ENCODE measurements at places on chromosomes 2 and 18.

GRCh38 chr2:127043367-127044164, 63.4 kb downstream of the BIN1 start:
- DNase-seq, result no peak

DNA sequence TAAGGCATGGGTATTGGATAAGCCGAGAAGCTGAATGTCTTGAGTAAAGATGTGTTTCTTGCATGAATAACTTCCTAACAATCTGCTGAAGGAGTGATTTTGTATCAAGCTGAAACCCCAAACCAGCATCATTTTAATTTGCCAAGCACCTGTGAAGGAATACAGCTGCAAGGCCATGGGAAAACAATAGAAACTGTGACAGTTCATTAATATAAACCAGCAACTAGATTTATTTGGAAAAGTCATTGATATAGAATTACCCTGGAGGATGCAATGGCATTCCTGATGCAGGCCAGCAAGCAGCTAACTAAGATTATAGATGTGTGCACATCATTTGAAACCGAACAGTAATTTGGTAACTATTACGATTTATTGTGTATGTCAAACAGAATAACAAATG, 155.7 kb upstream of the TCF4 start:
- DNase-seq, result no peak

DNA sequence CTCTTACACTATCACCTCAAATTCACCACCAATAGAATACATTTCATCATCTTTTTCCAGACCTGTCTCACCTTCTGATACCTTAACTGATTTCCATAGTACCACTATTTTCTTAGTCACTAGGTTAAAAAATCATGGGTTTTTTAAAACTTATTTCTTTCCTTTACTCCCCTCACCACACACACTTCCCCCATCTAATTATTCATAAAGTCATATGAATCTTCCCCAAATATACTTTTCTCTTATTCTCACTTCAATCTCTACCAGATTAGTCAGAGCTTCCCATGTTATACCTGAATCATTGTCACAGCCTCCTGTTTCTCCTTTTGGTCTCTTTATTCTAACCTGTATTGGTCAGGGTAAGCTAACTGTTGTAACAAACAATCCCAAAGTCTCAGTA, 696.3 kb downstream of the BCL11A start:
- DNase-seq, result no peak

DNA sequence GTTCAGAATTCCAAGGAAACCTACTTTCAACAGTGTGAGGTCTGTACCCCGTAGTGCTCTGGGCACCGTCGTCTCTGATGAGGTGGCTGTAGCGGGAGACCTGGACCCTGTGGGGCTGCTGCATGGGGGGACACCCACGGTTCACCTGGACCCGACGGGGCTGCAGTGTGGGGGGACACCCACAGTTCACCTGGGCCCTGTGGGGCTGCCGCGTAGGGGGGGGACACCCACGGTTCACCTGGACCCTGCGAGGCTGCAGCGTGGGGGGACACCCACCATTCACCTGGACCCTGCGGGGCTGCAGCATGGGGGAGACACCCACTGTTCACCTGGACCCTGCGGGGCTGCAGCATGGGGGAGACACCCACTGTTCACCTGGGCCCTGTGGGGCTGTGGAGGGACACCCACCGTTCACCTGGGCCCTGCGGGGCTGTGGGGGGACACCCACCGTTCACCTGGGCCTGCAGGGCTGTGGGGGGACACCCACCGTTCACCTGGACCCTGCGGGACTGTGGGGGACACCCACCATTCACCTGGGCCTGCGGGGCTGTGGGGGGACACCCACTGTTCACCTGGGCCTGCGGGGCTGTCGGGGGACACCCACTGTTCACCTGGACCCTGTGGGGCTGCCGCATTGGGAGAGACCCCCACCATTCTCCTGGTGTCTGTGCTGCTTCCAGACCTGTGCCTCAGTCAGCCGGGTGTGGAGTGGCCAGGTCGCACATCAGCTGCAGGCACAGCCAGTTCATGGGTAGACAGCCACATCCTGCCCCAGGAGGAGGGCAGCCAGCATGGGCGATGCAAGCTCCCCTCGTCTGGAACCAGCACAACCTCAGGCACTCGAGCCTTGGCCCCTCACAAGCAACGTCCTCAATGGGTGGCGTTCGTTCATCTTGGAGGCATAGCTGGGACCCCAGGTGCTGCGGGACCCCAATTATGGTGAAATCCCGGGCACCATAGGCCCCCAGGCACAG, 114.5 kb downstream of the TMEM18 start:
- DNase-seq, result no peak

- no peak for DNase-seq
These were observed 63.9 kb upstream of the TTC39C start for GRCh38 chr18:23950644-23951043.

DNA sequence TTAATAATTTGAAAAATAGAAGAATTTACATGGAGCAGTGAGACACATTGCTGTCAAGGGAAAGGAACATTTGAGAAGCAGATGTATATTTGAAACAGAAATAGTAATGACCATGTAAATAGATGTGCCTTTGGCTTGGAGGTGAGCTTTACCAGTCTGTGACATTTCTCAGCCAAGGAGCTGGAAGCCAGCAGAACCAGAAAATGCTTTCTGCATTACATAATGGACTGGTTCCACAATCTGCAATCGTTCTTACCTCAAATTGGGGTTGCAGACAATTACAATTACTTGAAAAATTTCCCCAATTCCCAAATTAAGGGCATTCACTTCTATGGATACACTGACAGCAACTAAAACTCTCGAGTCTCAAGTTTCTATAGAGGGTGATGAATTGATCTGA, 59.7 kb downstream of the HNMT start:
- no peak for DNase-seq

DNA sequence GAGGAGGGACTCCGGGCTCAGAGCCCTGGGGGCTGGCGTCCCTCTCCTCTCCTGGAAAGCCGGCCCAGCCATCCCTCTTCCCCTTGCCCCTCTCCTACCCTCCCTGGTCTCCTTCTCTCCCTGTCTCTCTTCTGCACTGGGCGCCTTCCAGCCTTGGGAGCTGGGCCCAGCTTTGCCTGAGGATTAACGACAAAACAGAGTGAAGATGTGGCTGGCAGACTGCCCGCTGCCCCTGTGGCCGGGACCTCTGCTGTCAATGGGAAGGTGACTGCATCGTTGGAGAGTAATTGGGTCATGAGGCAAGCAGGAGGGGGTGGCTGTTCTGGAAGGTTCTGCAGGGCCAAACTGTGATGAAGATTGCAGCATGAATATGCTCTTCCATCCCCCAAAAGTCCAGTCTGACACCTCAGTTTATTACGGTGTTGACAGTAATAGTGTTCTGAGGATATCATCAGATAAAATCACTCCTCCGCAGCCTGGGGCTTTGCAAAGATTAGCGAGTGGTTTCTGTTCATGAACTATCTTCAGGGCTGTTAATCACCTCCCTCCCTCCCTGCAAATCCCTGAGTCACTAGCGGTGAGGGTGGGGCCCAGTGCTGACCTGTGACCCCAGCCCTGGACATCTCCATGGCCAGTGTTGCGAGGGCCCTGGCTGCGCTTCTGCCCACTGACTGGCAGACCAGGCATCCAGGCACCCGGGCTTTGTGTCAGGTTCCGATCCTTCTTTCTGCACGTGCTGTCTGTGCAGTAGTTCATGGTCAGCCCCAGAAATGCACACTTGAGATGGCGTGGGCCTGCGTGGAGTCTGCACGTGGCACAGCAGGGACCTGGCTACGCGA, 23.0 kb downstream of the RTP5 start:
- DNase-seq, result peak; percentile 53

- DNase-seq, result no peak
These were observed 42.4 kb upstream of the GBX2 start for GRCh38 chr2:236210536-236210935.

DNA sequence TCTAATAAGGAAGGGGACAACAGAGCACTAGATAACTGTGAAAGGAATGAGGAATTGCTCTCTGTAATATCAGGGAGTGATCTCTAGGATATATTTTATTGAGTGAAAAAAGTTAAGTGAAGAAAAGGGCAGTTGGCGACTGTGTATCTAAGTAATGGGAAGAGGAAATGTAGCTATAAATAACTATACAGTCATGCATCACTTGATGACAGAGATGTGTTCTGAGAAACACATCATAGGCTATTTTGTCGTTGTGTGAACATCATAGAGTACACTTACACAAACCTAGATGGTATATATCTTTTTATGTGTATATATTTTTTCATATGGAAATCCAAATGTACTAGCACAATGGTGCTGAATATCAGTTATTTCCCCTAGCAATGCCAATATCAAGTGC, 329.3 kb downstream of the TXNL1 start:
- DNase-seq, result no peak

GRCh38 chr2:215695861-215696260, 260.0 kb upstream of the FN1 start:
- DNase-seq, result no peak

DNA sequence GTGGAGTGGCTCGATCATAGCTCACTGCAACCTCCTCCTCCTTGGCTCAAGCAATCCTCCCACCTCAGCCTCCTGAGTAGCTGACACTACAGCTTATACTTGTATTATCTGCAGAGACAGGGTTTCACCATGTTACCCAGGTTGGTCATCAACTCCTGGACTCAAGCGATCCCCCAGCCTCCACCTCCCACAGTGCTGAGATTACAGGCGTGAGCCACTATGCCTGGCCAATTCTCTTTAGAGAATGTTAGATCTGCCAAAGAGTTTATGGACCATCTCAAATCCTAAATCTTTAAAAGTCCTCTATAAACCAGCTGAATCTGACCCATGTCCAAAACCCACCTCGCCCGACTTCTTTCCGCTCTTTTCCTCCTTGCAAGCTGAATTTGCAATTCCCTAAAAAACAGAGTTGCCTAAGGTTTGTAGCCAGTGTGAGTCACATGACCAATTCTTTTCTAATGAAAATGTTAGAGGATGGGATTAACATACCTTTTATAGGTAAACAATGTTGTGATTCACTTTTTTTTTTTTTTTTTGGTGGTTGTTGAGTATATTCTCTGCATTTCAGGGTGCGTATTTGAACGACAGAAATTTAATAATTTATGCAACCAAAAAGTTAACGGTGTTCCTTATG, 2.4 kb upstream of the PMAIP1 start:
- no peak for DNase-seq

DNA sequence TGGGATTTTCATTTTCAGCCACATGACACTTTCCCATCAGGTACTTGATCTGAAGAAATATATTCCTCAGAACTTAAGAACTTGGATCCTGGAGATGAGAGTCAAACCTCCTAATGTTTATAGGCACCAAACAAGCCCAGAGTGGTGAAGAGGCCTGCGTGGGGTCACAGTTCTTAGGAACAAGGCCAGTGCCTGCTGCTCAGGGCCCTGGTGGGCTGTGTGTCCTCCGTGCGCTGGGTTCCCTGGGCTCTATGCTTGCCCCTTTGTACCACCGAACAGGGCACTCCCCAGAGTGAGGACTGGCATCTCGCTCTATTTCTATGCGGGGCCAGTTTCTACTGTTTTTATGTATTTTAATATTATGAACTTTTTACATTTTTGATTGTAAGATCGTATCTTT, 76.0 kb upstream of the RBM44 start:
- no peak for DNase-seq

- no peak for DNase-seq
These were observed 903.3 kb upstream of the KLHL29 start for GRCh38 chr2:22481486-22482259.

DNA sequence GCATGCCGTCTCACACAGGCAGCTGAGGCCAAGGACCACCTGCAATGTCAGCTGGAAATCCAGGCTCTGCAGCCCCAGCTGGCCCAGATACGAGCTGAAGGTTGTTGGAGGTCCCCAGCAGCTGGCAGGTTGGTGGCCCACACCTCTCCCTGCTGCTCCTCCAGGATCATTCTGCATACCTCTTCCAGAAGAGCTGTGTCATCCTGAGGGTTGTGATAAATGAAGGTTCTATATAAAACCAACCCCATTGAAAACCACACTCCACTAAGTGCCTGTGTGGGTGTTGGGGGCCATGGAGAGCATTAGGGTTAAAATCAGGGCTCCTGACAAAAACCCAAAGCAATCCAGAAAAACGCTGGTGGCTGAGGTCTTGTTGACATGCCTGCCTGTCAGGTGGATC, 50.4 kb downstream of the C1QL2 start:
- no peak for DNase-seq

- no peak for DNase-seq
These were observed 39.4 kb upstream of the ZNF638 start for GRCh38 chr2:71292159-71292558.

DNA sequence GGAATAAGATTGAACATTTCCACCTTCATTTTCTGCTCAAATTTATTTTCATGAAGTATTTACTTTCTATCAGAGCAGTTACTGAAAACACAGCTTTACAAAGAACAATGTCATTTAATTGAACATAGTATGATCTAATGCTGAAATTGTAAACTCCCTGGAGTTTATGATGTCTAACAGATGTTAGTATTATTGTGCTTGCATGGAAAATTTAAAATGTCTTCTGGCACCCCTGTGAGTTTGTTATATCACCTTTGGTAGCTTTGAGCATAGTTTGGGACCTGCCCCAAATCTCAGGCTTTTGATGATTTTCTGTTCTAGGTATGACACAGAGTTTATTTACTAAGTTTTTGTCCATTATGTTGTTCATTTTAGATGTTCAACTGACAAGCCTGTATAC, 28.1 kb downstream of the FAM171B start:
- DNase-seq, result no peak

DNA sequence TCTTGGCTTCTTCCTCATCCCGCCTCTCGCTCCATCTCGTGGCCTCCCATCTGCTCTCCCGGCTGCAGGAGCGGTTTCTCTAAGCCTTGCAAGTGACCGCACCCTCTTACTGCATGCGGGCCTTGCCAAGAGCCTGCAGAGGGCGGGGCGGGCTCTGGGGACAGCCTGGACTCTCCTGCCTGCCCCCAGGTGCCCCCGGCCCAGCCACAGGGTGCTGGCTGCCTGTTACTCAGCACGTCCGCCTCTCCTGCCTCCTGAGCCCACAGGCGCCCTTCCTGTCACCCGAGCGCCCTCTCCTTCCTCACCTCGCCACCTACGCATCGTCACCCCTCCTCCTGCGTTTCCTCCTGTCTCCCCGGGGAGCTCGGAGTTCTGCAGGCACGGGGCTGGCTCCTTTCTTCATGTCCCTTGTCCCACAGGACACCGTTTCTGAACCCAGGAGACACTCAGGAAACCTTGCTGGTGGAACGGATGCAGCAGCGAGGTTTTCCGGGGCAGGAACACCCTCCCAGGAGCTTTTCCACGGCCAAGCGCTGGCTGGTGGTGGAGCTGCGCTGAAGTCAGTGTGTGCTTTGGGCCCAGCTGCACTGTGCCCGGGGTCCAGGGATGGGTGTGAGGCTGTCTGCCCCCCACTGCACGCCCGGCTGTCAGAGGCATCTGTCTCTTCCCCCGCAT, 28.5 kb downstream of the HPCAL1 start:
- DNase-seq, result peak; percentile 79

- no peak for DNase-seq
These were observed 161.4 kb downstream of the UXS1 start for GRCh38 chr2:106032676-106033075.

- no peak for DNase-seq
These were observed 473.5 kb downstream of the TMEM182 start for GRCh38 chr2:103235283-103235682.

- no peak for DNase-seq
These were observed 8.1 kb downstream of the NPC1 start for GRCh38 chr18:23578067-23578701.

Measured in hematopoietic multipotent progenitor cell treated with erythropoietin and hydrocortisone succinate and interleukin-3 and kit ligand, for 6 days (in vitro differentiated cells).